Activated B cell treated with CpG ODN at 0.5 μM for 24 hours (primary cell): ENCODE measurements at places on chromosomes 6 and 20. TPM values are rescaled to one million over a fixed set of nuclear protein-coding genes. Genes with fewer than 3 reads are reported as not detected.

ENPP1 gene
- 0.27 and 1.3 TPM in 2 replicates for total RNA-seq

SIGLEC1 gene
- not detected in 2 replicates for total RNA-seq

DNA sequence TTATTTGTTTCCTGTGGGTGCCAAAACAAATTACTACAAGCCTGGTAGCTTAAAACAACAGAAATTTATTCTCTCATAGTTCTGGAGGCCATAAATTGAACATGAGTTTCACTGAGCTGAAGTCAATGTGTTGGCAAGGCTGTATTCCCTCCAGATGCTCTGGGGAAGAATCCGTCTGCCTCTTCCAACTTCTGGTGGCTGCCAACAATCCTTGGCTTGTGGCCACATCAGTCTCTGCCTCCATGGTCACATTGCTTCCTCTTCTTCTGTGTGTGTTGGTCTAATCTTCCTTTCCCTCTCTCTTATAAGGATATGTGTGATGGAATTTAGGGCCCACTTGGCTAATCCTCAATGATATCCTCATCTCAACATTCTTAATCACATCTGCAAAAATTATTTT, 92.8 kb upstream of the EPB41L1 start:
- H3K4me1 ChIP-seq: peaks cover 5% of the 10 kb centered on the region
- H3K27ac ChIP-seq: no peak overlapping the region
- H3K27me3 ChIP-seq: no peaks in the 10 kb centered on the region
- H3K4me3 ChIP-seq: no peak overlapping the region
- DNase-seq: no peak

HLA-F gene
- total RNA-seq: 726 and 736 TPM in 2 replicates

TCP1 gene
- 181 and 199 TPM in 2 replicates for total RNA-seq

DNA sequence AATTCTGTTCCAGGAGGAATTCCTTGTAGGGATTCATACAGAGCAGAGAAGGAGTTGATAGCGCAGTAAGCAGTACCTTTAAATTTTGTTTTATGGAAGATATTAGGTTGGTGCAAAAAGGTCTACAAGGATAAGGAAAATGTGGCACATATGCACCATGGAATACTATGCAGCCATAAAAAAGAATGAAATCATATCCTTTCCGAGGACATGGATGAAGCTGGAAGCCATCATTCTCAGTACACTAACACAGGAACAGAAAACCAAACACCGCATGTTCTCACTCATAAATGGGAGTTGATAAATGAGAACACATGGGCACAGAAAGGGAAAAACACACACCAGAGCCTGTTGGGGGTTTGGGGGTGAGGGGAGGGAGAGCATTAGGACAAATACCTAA, 37.4 kb upstream of the TXLNB start:
- no peak for DNase-seq
- no peak overlapping the region for H3K4me3 ChIP-seq
- H3K36me3 ChIP-seq: peaks cover 2% of the 10 kb centered on the region
